PC-3 (cell line): ENCODE measurements at places on chromosomes 11 and 22.
A peak's percentile ranks its signal among the peaks of the same experiment; 100 is the strongest.

GRCh38 chr22:42811459-42811858 lies 45.6 kb downstream of the ARFGAP3 start:
- no peak for DNase-seq
- no peaks in the 10 kb centered on the region for H3K4me1 ChIP-seq
- no peaks in the 10 kb centered on the region for H3K36me3 ChIP-seq
- no peak overlapping the region for H3K27ac ChIP-seq
- H3K27me3 ChIP-seq = no peaks in the 10 kb centered on the region
- no peak overlapping the region for H3K4me3 ChIP-seq

GRCh38 chr11:36373016-36374010 lies 77.2 kb downstream of the PRR5L start:
- H3K27me3 ChIP-seq = no peaks in the 10 kb centered on the region
- H3K36me3 ChIP-seq = no peaks in the 10 kb centered on the region
- no peak overlapping the region for H3K27ac ChIP-seq
- DNase-seq = no peak
- H3K4me3 ChIP-seq = no peak overlapping the region
- peaks cover 10% of the 10 kb centered on the region for H3K4me1 ChIP-seq

GRCh38 chr11:8384199-8384821 lies 120.6 kb upstream of the LMO1 start:
- H3K36me3 ChIP-seq = no peaks in the 10 kb centered on the region
- DNase-seq = peak; percentile 23
- no peaks in the 10 kb centered on the region for H3K4me1 ChIP-seq

DNA sequence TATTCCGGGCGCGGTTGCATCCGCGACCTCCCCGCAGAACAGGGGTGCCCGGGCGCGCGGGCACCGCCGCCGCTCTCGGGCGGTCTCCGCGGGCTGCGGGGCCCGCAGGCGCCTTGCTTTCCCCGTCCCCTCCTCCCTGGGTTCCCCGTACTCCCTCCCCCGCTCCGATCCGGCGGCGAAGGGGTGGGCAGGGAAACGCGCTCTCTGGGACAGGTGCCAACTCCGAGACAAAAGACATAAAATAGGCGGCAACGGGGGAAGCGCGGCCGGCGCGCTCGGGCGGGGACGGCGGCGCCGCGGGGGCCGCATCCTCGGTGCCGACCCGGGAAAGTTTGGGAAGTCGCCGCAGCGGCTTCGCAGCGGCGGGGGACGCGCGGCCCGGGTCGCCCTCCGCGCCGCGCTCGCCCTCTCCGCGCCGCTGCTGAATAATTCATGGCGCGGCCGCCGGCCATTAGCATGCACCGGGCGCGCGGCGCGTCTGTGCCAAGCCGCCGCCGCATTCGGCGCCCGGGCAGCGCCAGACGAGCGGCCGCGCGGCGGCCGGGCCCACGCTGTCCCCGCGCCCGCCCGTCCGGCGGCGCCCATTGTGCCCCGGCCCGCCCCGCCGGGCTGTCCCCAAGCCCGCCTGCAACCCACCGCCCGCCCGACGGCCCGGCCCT lies 78.7 kb upstream of the PPARA start:
- H3K27ac ChIP-seq = peak overlapping the region; percentile 99
- H3K4me1 ChIP-seq = peaks cover 26% of the 10 kb centered on the region
- peaks cover 39% of the 10 kb centered on the region for H3K36me3 ChIP-seq
- DNase-seq = peak; percentile 89
- H3K4me3 ChIP-seq = peak overlapping the region; percentile 94
- no peaks in the 10 kb centered on the region for H3K27me3 ChIP-seq

GRCh38 chr11:81484196-81484595 lies 1249.5 kb downstream of the FAM181B start:
- H3K36me3 ChIP-seq = no peaks in the 10 kb centered on the region
- DNase-seq = no peak
- H3K4me1 ChIP-seq = no peaks in the 10 kb centered on the region

GRCh38 chr11:62171261-62171723 lies 18.7 kb upstream of the SCGB1D1 start:
- 0 out of 2 replicates have a peak, but pooled peaks cover 4% of the 10 kb centered on the region for H3K4me1 ChIP-seq
- peak overlapping the region; percentile 49 for H3K4me3 ChIP-seq
- H3K27me3 ChIP-seq = peaks cover 73% of the 10 kb centered on the region
- DNase-seq = peak; percentile 96
- no peak overlapping the region for H3K27ac ChIP-seq
- H3K36me3 ChIP-seq = no peaks in the 10 kb centered on the region

- H3K4me3 ChIP-seq = no peak overlapping the region
- H3K27ac ChIP-seq = no peak overlapping the region
- H3K36me3 ChIP-seq = no peaks in the 10 kb centered on the region
- no peaks in the 10 kb centered on the region for H3K27me3 ChIP-seq
Observed at GRCh38 chr22:44147821-44148574, 32.7 kb upstream of the PARVG start.

GRCh38 chr22:45544588-45545170 lies 42.0 kb downstream of the FBLN1 start:
- H3K4me3 ChIP-seq = no peak overlapping the region
- H3K27me3 ChIP-seq = no peaks in the 10 kb centered on the region
- peaks cover 12% of the 10 kb centered on the region for H3K4me1 ChIP-seq
- no peak overlapping the region for H3K27ac ChIP-seq
- no peaks in the 10 kb centered on the region for H3K36me3 ChIP-seq

GRCh38 chr11:22930816-22931594 lies 70.7 kb upstream of the CCDC179 start:
- H3K4me3 ChIP-seq = no peak overlapping the region
- no peaks in the 10 kb centered on the region for H3K27me3 ChIP-seq
- no peak overlapping the region for H3K27ac ChIP-seq
- H3K36me3 ChIP-seq = no peaks in the 10 kb centered on the region
- no peaks in the 10 kb centered on the region for H3K4me1 ChIP-seq
- DNase-seq = no peak

- H3K27me3 ChIP-seq = no peaks in the 10 kb centered on the region
- peak; percentile 77 for DNase-seq
- H3K4me3 ChIP-seq = peak overlapping the region; percentile 85
- peaks cover 33% of the 10 kb centered on the region for H3K4me1 ChIP-seq
- no peaks in the 10 kb centered on the region; the same call in 1 of the 2 replicates for H3K36me3 ChIP-seq
- peak overlapping the region; percentile 88 for H3K27ac ChIP-seq
Observed at GRCh38 chr22:38696606-38697424, 3.9 kb downstream of the JOSD1 start.

DNA sequence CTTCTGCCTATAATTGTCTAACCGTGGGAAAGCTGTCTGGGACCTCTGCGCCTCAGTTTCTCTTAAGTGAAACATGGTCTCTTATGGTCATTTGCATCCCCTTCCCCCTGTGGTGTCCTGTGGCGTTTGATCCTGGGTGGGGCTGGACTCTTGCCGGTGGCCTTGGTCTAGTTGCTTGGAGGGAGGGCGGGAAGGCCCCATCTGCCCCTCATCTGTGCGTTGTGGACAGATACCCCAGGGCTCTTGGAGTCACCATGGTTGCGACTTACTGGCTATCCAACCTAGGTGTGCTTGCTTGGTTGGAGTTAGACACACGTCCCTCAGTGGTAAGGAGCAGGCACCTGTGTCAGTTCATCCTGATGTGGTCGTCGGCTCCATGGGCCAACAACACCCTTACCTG lies 15.2 kb downstream of the SHANK3 start:
- no peak overlapping the region for H3K4me3 ChIP-seq
- no peaks in the 10 kb centered on the region for H3K4me1 ChIP-seq
- H3K27me3 ChIP-seq = no peaks in the 10 kb centered on the region
- H3K27ac ChIP-seq = no peak overlapping the region
- no peak for DNase-seq

DNA sequence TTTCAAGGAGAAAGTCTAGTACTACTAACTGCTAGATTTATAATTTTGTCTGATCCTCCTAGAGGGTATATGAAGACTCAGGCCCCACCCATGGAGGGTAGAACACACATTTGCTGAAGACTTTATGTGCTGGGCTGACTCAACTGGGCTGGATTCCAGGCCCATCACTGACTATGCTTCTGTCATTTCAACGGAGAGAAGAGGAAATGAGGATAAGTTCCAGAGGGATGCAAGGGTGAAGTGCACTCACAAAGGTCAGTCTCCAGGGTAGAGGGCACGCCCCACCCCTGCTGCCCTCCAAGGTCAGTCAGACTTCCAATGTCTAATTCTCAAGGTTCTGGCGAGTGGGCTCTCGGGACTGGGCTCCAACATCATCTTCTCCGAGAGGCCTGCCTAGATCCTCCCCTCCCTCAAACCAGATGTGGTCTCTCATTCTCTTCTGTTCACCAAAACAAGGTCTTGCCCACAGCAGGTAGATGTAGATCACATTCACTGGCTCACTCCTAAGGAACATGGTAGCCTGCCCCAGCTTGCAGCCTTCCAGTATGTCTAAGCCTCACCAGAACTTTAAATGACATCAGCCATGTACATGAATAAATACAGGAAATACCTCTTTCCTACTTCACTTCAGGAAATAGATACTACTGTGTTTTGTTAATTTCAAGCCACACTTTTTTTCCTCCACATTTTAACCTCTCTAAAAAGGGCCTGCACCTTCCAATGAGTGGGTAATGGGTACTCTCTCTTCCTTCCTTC lies 7.3 kb upstream of the C11orf86 start:
- H3K27ac ChIP-seq = peak overlapping the region; percentile 82
- H3K27me3 ChIP-seq = no peaks in the 10 kb centered on the region
- peaks cover 40% of the 10 kb centered on the region for H3K4me1 ChIP-seq
- no peak overlapping the region for H3K4me3 ChIP-seq
- peak; percentile 94 for DNase-seq
- no peaks in the 10 kb centered on the region for H3K36me3 ChIP-seq

DNA sequence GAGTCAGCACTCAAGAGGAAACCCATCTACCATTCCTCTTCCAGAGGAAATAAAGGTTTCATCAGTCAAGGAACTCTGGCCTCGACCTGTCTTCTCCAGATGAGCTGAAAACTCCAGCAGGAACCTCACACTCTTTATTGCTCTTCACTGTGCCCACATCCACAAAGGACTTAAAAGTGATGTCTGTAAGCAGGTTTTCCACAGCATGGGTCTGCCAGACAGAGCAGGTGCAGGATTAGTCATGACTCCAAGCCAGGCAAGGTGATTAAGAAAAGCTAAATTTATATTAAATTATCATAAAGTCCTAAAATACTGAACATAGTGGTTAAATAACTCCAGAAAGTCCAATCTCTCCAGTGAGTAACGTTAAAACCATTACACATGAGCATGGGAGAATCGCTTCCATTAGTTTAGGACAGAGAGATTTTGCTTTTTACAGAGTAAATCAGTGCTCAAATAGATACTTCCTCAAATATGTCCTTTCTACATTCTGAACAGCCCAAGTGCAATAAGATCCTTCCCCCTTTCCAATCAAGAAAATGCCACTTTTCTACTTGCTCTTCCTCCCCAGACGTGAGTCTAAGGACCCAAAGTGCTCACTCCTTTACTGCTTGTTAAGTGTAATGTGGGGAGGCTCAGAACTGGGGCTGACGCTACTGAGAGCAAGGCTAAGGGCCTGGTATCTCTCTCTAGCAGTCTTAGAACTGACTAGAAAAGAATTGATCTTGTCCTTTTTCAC lies 10.7 kb upstream of the CKAP5 start:
- no peak overlapping the region for H3K27ac ChIP-seq
- no peaks in the 10 kb centered on the region for H3K27me3 ChIP-seq
- no peaks in the 10 kb centered on the region for H3K36me3 ChIP-seq
- no peaks in the 10 kb centered on the region for H3K4me1 ChIP-seq
- H3K4me3 ChIP-seq = no peak overlapping the region

GRCh38 chr22:23234409-23235161 lies 54.3 kb downstream of the BCR start:
- no peak overlapping the region for H3K27ac ChIP-seq
- no peaks in the 10 kb centered on the region for H3K27me3 ChIP-seq

DNA sequence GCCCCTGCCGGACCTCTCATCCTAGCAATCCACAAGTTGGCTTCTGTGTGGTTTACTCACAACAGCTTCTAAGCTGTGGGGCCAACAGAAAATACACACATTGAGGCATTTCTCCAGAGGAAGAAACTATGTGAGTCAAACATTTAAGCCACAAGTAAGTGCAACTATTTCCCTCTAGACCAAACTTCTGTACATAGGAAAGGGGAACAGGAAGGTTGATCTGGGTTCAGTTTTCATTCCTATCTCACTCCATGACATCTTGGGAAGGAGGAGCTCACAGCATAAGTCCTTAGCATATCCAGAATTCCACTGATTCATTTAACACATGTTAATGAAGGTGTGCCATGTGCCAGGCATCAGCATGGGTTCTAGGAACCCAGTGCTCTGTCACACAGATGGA lies 72.8 kb upstream of the PICALM start:
- no peaks in the 10 kb centered on the region for H3K4me1 ChIP-seq
- H3K4me3 ChIP-seq = no peak overlapping the region
- no peaks in the 10 kb centered on the region for H3K27me3 ChIP-seq

GRCh38 chr11:62595124-62595523 lies 3.8 kb upstream of the TUT1 start:
- H3K27me3 ChIP-seq = no peaks in the 10 kb centered on the region
- DNase-seq = no peak
- peaks cover 25% of the 10 kb centered on the region for H3K4me1 ChIP-seq

DNA sequence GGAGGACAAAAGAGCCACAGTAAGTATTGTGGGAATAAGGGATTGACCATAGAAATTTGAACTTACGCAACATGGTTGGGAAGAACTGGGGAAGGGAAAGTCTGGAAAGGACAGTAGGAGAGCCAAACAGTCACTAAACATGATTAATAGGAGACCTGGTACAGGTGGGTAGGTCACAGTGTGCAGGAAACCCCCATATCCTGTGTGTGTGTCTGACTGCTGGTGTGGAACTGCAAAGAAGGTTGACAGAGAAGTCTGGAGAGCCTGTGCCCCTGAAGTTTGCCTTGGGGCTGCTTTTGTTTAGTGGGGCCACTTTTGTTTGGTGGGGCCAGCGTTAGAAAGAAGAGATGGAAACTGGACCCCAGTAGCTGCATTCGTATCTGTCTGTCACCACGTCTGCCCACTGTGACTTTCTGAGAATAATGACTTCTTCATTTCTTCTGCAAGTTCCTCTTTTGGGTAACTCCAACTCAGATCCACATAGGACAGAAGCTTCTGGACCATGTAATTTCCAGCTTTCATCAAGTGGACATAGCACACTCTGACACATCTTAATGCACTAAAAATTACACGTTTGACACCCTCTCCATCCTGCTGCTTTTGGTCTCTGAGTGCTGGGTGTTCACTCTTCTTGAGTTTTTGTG lies 126.8 kb upstream of the RAG2 start:
- no peaks in the 10 kb centered on the region for H3K36me3 ChIP-seq
- DNase-seq = no peak
- peaks cover 30% of the 10 kb centered on the region for H3K27me3 ChIP-seq
- H3K4me1 ChIP-seq = no peaks in the 10 kb centered on the region
- H3K27ac ChIP-seq = no peak overlapping the region

DNA sequence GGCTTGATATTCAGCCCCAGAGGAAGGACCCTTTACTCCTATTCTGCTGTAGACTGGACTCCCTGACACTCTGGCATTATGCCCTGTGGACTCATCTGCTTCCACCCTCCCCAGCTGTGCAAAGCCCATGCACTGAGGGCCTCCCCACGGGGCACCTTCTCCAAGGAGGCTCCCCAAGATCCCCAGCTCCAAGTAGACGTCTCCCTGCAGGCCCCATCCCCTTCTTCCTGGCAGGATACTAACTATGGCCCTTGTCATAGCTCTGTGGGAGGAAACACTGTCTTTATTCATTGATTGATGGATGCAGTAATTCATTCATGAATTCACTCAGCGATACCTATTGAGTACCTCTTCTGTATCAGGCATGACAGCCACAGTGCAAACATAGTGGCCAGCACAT lies 15.3 kb upstream of the APOL6 start:
- no peaks in the 10 kb centered on the region for H3K36me3 ChIP-seq
- peaks cover 21% of the 10 kb centered on the region for H3K4me1 ChIP-seq
- no peaks in the 10 kb centered on the region for H3K27me3 ChIP-seq
- no peak overlapping the region for H3K27ac ChIP-seq
